ENCODE measurements at places on chromosomes 7 and 10.

DNA sequence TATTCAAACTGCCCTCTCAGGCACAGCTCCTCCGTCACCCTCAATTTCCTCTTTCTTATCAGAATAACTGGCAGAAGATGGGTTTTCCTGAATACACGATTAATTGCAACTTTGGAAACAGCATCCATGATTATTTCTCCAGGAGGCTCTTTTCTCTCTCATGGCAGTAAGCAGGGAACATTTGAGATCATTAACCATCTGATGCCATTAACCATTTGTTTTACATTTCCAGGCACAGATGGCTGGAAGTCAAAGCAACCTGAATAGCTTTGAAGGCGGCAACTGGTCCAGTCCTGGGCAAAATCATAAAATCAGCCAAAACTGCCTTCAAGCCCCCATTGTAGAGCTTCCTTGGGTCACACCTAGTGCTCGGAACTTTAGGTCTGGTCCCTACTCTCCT is 289.5 kb upstream of the AOAH start:
- DNase-seq = no peak

GRCh38 chr7:51354897-51355296 is 38.3 kb upstream of the COBL start:
- no peak for DNase-seq

DNA sequence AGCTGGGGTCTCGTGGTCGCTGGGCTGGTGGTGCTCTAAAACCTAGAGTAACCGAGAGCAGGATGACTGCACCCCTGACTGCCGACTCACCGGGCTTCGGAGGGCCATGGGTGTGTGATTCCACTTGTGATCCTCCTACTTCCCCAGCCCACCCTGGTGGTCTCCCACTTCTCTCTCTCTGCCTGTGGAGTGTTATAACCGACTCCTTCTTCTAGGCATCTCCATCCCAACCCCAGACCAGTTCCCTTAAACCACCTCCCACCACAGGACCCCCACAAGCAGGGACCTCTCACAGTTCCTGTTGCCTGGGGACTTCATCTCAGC is 52.4 kb downstream of the IKZF1 start:
- no peak for DNase-seq

DNA sequence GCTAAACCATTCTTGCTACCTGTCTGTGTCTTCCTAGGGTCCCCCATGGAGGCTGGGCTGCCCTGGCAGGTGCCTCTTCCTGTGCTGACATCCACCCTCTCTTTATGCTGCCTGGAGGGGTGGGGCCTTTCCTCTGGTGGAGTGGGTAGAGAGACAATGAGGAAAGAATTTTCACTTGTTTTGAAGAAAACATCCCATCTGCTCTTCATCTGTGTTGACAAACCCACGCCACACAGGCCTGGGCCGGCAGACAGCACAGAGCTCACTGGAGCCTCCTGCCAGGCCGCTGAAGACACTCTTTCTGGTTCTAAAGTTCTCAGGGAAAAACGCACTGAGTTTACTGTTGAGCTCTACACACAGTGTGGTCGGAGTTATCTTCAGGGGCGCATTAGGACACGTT is 328.2 kb downstream of the GLRX3 start:
- no peak for DNase-seq

DNA sequence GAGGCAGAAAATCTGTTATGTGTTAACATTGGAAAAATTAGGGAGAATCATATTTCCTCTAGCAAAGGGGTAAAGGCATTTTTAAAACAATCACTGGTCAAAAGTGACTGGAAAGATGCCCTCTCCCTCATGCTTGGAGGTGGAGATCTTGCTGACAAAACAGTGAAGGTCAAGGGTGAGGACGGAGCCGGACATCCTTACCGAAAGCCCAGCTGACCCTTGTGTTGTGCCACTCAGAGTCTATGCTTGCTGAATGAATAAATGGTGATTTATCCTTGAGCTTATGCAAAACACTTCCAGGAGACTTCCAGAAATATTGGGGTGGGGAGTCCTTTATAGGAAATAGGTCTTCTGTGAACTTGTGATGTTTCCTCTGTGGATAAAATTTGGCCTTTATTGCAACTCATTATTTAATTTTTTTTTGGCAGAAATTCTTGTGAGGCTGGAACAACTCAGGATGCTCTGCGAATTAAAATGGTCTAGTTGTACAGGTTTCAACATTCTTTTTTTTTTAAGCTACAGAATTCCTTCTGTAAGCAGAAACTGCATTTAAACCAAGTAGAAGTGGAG is 28.3 kb upstream of the ELMO1 start:
- DNase-seq = no peak

- no peak for DNase-seq
Observed at GRCh38 chr10:84008878-84009277, 130.4 kb upstream of the GHITM start.

GRCh38 chr10:16529853-16530252 is 8.2 kb upstream of the C1QL3 start:
- DNase-seq = no peak

- no peak for DNase-seq
Observed at GRCh38 chr7:8499128-8499527, 65.7 kb downstream of the NXPH1 start.

GRCh38 chr10:125880719-125881118 is 373 bp downstream of the DHX32 start:
- DNase-seq = no peak

DNA sequence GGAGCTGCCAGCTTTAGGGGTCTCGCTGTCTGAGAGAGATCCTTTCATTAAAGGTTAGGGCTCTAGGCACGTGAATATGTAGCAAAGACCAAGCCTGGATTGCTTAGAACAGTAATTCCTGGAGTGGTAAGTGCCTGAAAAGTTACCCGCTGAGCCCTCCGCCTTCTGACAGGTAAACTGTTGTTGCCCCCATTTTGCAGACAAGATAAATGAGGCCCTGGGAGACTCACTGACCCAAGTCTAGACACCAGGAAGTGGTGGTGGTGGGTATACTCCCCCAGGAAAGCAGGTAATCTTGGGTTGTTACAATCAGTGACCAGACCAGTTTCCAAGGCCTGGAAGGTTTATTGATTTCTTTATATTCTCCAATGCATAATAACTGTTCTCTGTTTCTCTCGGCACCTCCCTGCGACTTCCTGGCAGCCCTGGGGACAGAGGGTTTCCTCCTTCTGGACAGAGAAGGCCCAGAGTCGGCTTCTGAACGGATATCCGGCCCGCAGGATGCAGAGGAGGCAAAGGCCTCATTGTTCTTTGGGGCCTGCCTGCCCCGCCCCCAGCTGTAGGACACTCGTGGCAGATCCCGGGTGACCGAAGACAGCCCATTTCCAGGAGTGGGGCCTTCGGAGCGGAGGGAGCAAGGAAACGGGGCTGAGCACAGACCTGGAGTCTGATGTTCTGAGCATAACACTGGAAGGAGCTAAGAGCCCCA is 1.3 kb upstream of the GRK5 start:
- peak; percentile 84 for DNase-seq

GRCh38 chr10:121312587-121312986 is 285.7 kb downstream of the FGFR2 start:
- no peak for DNase-seq

DNA sequence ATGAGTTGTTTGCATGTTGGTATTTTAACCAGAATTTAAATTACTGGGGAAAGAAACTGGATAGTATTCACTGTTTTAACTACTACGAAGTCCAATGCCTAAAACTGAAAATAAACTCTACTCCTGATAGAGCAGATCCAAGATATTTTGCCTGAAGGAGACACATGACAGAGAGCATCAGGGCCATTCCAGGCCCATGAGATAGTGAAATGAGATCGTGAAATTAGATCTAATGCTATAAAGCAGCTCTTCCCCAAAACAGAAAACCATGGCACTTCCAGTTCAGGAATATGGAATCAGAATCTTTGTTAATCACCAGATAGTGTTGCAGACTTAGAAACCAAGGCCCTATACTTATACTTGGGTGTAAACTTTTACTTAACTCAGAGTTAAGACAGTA is 124.3 kb upstream of the CACNA2D1 start:
- no peak for DNase-seq

- DNase-seq = no peak
Observed at GRCh38 chr7:23373151-23374004, 74.2 kb downstream of the MALSU1 start.

GRCh38 chr10:70928140-70928539 is 39.8 kb upstream of the PCBD1 start:
- DNase-seq = no peak

Data from CD4-positive, CD25-positive, alpha-beta regulatory T cell (primary cell).